ENCODE measurements at places on chromosomes 5 and 9. TPM values are rescaled to one million over a fixed set of nuclear protein-coding genes. Genes with fewer than 3 reads are reported as not detected.

RFESD gene
- 0.94 TPM for total RNA-seq

ADAMTS16 gene
- total RNA-seq = not detected

MCC gene
- total RNA-seq = 1.6 TPM

IRX2 gene
- total RNA-seq = not detected

GRCh38 chr9:133584559-133585476, 24.4 kb downstream of the FAM163B start:
- no peaks in the 10 kb centered on the region for H3K36me3 ChIP-seq
- peaks cover 31% of the 10 kb centered on the region for H3K27me3 ChIP-seq
- no peak overlapping the region for H3K27ac ChIP-seq
- H3K4me3 ChIP-seq = no peak overlapping the region
- DNase-seq = no peak

DNA sequence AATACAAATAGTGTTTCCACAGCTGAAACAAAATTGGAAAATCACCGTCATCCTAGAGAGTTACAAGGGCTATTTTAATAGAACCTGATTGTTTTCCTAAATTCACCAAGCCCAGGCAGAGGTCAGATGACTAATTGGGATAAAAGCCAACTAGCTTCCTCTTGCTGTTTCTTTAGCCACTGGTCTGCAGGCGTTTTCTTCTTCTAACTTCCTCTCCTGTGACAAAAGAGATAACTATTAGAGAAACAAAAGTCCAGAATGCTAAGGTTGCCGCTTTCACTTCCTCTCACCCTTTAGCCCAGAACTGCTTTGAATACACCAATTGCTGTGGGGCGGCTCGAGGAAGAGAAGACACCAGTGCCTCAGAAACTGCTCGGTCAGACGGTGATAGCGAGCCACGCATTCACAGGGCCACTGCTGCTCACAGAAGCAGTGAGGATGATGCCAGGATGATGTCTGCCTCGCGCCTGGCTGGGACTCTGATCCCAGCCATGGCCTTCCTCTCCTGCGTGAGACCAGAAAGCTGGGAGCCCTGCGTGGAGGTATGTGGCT, at the start of gene TLR4:
Gene TLR4, plus strand, starts transcription at position 380 of the 552 bp plus-strand sequence. Its CDS starts 70 bp downstream, at position 450.
- no peaks in the 10 kb centered on the region for H3K36me3 ChIP-seq
- H3K4me1 ChIP-seq = peaks cover 5% of the 10 kb centered on the region
- H3K27ac ChIP-seq = no peak within 1 kb of the TSS
- H3K27me3 ChIP-seq = peaks cover 4% of the 10 kb centered on the region
- no peak for DNase-seq
- H3K4me3 ChIP-seq = no peak within 1 kb of the TSS

DNA sequence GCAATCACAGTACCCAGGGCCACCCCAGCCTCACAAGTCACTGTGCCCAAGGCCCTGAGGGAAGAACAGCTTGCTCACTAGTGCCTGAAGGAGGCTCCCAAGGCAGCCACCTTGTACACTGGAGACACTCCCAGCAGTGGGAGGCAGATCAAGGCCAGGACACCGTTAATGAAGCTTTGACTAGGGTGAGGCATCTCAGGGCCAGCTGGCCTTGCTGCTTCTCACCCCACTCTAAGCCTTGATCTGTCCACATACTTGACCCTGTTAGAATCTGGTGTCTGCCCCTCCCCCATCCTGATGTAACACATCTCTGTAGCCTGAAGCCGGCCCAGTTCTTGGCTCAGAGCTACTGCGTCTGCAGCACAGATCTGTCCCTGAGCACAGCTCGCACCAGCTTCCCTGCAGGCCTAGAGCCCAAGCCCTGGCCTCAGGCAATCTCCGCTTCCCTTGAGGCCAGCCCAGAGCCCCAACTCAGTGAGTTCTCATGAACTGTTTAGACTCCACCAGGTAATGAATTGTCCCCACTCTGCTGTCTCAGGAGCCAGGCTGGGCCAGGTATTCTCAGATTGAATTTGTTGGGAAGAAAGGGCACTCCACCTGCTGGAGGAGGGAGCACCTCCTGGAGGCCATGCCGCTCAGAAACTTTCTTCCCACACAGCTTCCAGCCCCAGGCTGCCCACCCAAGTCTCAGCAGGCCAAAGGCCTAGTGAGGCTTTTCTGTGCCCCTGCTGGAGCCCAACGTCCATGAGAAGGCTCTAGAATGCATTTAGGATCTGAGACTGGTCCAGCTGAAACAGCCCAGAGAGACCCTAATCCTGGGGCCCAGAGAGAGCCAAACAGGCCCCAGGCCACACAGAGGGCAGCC, 13.4 kb upstream of the JADE2 start:
- DNase-seq = no peak
- no peaks in the 10 kb centered on the region for H3K27me3 ChIP-seq
- no peak overlapping the region for H3K4me3 ChIP-seq
- H3K4me1 ChIP-seq = peaks cover 36% of the 10 kb centered on the region
- H3K36me3 ChIP-seq = no peaks in the 10 kb centered on the region
- H3K27ac ChIP-seq = peak overlapping the region; percentile 78

DNA sequence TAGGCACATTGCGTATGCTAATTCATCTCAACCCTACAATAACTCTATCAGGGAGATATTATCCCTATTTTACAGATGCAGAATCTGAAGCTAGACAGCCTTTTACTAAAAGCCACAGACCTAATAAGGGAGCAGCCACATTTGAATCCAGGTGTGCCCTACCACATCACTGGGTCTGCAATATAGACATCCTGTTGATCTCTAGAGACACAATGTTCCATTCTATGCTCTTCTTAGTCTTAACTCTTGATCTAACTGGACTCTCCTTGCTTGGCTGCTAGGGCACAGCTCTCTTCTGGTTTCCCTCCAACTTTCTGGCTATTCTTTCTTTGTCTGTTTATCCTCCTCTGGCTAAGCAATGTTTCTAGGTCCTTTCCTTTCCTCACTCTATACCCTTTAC, 1.4 kb upstream of the SPATA6L start:
- DNase-seq = no peak
- H3K36me3 ChIP-seq = no peaks in the 10 kb centered on the region
- H3K27me3 ChIP-seq = peaks cover 8% of the 10 kb centered on the region
- H3K4me3 ChIP-seq = no peak overlapping the region
- peaks cover 59% of the 10 kb centered on the region for H3K4me1 ChIP-seq

- H3K27me3 ChIP-seq = no peaks in the 10 kb centered on the region
- no peaks in the 10 kb centered on the region for H3K36me3 ChIP-seq
- H3K27ac ChIP-seq = peak overlapping the region; percentile 15
These were observed 37.0 kb upstream of the CRB2 start for GRCh38 chr9:123318961-123319421.

DNA sequence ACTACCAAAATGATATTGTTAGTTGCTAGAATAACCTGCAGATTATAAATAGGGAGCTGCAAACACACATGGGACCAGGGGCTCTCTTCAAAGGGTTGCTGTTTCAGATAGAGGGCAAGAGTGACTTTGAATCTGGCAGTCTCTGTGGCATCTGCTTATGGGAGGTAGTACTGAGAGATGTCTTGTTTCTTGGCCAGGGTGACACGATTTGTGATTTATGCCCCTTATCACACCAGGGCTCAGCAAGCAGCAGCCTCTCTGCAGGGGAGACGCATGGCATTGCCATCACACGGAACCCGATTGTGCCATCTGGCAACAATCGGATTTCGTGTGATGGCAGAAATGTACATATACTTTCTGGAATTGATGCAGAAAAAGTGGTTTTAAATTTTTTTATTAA, 615.6 kb downstream of the ZNF608 start:
- H3K4me3 ChIP-seq = no peak overlapping the region
- no peaks in the 10 kb centered on the region for H3K36me3 ChIP-seq
- H3K4me1 ChIP-seq = no peaks in the 10 kb centered on the region
- DNase-seq = no peak

GRCh38 chr9:26358836-26359235, 533.8 kb downstream of the CAAP1 start:
- no peak for DNase-seq
- no peak overlapping the region for H3K4me3 ChIP-seq
- no peaks in the 10 kb centered on the region for H3K4me1 ChIP-seq
- no peaks in the 10 kb centered on the region for H3K27me3 ChIP-seq
- H3K27ac ChIP-seq = no peak overlapping the region

- no peaks in the 10 kb centered on the region for H3K4me1 ChIP-seq
- no peak overlapping the region for H3K4me3 ChIP-seq
- H3K27me3 ChIP-seq = no peaks in the 10 kb centered on the region
- no peak for DNase-seq
- no peaks in the 10 kb centered on the region for H3K36me3 ChIP-seq
These were observed 399.9 kb upstream of the ADAMTSL1 start for GRCh38 chr9:18074041-18074440.

DNA sequence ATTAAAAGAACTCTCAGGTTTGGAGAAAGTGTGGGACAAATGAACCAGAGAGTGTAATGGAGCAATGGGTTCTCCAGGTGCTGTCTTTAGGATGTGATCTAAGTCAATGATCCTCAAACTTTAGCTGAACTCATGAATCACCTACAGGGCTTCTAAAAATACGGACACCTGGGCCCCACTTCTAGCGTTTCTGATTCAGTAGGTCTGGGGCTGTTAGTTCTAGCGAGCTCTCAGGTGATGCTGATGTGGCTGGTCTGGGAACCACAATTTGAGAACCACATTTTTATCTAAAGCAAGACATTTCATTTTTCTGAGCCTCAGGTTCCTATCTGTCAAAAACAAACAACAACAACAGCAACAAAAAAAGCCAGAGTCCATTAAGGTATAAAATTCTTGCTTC, 35.1 kb upstream of the PCA3 start:
- no peaks in the 10 kb centered on the region for H3K36me3 ChIP-seq
- no peak overlapping the region for H3K27ac ChIP-seq
- no peak for DNase-seq
- H3K4me1 ChIP-seq = no peaks in the 10 kb centered on the region

DNA sequence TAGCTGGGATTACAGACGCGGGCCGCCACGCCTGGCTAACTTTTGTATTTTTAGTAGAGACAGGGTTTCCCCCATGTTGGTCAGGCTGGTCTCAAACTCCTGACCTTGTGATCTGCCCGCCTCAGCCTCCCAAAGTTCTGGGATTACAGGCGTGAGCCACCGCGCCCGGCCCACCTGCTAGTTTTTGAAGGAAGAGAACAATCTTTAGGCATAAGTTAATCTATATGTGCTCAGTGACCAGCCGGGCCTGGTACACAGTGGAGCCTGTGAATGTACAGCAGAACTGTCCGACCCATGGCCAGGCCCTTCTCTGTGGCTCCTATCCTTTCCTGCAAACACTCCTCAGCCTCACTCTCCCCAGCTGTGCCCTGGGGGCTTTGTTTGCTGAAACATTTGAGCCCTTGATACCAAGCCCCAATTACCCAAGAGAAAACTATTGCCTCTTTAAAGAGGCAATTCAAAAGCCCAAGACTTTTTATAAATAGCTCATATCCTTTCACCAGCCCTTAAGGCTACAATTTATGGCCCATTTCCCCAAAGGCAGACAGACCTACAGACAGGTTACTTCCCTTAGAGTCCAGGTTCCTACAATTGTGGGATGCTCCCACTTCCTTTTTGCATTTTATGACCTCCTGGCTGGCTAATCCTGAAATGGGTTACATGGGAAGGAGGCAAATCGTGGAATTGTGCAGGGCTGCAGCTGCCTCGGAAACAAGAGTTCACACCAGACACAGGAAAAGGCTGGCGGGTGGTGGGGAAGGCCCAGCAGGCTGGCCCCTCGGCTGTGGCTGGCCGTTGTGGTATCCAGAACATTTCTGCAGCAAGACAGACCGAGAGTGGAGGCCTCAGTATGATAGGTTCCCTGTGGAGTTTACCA, 37.5 kb downstream of the SPRY4 start:
- H3K4me3 ChIP-seq = no peak overlapping the region
- H3K36me3 ChIP-seq = no peaks in the 10 kb centered on the region
- no peak overlapping the region for H3K27ac ChIP-seq

GRCh38 chr9:74771672-74772071, 116.0 kb downstream of the TRPM6 start:
- no peaks in the 10 kb centered on the region for H3K36me3 ChIP-seq
- H3K4me3 ChIP-seq = no peak overlapping the region
- DNase-seq = no peak
- H3K4me1 ChIP-seq = peaks cover 16% of the 10 kb centered on the region
- H3K27ac ChIP-seq = peak overlapping the region; percentile 46

DNA sequence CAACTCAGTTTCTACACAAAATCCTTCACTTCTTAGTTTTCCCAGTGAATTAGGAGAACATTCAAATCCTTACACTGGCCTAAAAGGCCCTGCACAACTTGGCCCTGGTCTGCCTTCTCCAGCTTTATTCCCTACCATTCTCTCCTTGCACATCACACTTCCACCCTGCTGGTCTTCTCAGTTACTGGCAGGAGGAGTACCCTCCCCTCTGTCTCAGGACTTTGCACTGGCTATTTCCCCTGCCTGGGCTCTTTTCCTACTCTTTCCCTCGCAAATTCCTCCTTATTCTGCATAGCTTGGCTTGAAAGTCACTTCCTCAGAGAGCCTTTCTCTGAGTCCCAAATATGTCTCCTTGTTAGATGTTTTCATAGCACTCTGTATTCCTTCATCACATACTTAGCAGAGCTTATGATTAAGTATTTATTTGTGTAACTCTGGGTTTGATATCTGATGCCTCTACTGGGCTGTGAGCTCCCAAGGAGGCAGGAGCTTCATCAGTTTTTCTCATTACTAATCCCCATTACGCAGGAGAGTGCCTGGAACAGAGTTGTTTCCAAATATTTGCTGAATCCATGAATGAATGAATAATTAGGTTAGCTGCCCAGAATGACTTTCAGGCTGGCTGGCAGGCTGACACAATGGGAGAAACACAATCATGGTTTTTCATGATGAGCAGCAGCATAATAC, 159.8 kb upstream of the KLF9 start:
- no peak overlapping the region for H3K27ac ChIP-seq
- H3K27me3 ChIP-seq = no peaks in the 10 kb centered on the region
- no peak for DNase-seq
- no peaks in the 10 kb centered on the region for H3K36me3 ChIP-seq

- H3K4me3 ChIP-seq = no peak overlapping the region
- peaks cover 8% of the 10 kb centered on the region for H3K4me1 ChIP-seq
- H3K36me3 ChIP-seq = no peaks in the 10 kb centered on the region
- no peak for DNase-seq
These were observed 41.4 kb downstream of the RAI14 start for GRCh38 chr5:34697308-34698108.

GRCh38 chr9:78021697-78022096, 9.9 kb downstream of the GNAQ start:
- H3K27me3 ChIP-seq = no peaks in the 10 kb centered on the region
- no peak overlapping the region for H3K4me3 ChIP-seq
- DNase-seq = no peak

- H3K4me1 ChIP-seq = peaks cover 11% of the 10 kb centered on the region
- DNase-seq = no peak
- H3K27ac ChIP-seq = peak overlapping the region; percentile 93
- H3K27me3 ChIP-seq = no peaks in the 10 kb centered on the region
- H3K4me3 ChIP-seq = peak overlapping the region; percentile 90
These were observed 566 bp downstream of the RPP25L start for GRCh38 chr9:34611251-34611810.

GRCh38 chr5:178336889-178337288, 104.3 kb upstream of the PHYKPL start:
- H3K4me1 ChIP-seq = no peaks in the 10 kb centered on the region
- H3K4me3 ChIP-seq = no peak overlapping the region
- no peaks in the 10 kb centered on the region for H3K27me3 ChIP-seq
- no peak overlapping the region for H3K27ac ChIP-seq

DNA sequence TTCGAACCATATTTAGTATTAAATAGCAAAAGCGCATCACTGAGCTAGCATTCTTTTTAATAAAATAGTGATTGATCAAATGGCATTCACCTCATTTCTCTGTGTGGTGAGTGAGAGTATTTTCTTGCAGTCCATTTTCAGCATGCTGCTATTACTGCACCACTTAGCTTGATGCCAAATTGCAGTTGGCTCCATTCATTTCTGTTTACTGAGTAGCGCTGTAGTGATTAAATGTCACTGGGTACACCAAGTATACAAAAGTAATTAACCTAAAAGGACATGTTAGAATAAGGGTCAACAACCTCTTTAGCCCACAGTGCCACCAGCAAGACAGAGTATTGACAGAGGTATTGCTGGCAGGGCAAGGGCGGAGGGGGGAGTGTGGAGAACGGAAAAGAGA, 122.0 kb downstream of the TLE4 start:
- H3K27me3 ChIP-seq = no peaks in the 10 kb centered on the region
- H3K36me3 ChIP-seq = no peaks in the 10 kb centered on the region
- H3K4me3 ChIP-seq = no peak overlapping the region
